ENCODE measurements at places on chromosomes 7 and 10. TPM values are rescaled to one million over a fixed set of nuclear protein-coding genes. Genes with fewer than 3 reads are reported as not detected.

The FKBP6 gene
- total RNA-seq = not detected

The NMT2 gene
- 16.5 TPM for total RNA-seq

DNA sequence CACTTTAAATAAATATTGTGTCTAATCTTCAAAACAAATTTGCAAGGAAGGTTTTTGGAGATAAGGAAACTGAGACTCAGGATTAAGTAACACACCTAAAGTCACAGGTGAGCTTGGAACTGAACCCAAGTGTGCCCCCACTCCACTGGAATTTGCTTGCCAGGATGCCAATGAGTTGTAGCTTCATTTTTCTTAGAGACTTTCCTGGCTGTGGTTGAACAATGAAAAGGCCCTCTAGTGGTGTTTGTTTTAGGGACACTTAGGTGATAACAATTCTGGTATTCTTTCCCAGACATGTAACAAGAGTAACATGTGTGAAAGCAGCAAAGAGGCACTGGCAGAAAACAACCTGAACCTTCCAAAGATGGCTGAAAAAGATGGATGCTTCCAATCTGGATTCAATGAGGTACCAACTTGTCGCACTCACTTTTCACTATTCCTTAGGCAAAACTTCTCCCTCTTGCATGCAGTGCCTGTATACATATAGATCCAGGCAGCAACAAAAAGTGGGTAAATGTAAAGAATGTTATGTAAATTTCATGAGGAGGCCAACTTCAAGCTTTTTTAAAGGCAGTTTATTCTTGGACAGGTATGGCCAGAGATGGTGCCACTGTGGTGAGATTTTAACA, 1.5 kb downstream of the IL6 start:
- no peak for DNase-seq

The CLRN3 gene
- not detected for total RNA-seq

- no peak for DNase-seq
Observed at GRCh38 chr10:131955591-131956340, 26.0 kb downstream of the BNIP3 start.

- DNase-seq = no peak
Observed at GRCh38 chr7:49644396-49645166, 128.9 kb upstream of the VWC2 start.

GRCh38 chr7:138521837-138522461, 61.9 kb downstream of the TRIM24 start:
- DNase-seq = no peak

GRCh38 chr7:152336754-152337368, 98.9 kb downstream of the KMT2C start:
- no peak for DNase-seq

The HPSE2 gene
- total RNA-seq = not detected

The ASZ1 gene
- total RNA-seq = not detected

The PPP1R9A gene
- total RNA-seq = not detected

DNA sequence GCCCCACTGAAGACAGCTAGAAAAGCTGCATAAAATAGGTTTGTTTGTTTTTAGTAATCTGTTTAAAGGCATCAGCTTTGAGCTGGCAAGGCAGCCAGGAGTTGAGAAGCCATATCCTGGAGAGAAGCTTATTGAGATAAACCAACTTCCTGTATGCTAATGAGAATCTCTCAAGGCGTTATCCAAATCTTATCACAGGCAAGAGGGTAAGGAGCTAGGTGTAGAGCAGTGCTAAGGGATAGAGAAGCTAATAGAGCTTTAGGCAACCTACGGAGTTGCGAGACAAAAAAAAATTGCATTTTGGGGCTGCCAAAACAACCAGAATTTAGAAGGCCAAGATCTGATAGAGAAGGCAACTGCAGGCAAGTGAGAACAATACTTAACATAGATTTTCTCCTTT, 641.6 kb downstream of the SH2D4B start:
- no peak for DNase-seq

DNA sequence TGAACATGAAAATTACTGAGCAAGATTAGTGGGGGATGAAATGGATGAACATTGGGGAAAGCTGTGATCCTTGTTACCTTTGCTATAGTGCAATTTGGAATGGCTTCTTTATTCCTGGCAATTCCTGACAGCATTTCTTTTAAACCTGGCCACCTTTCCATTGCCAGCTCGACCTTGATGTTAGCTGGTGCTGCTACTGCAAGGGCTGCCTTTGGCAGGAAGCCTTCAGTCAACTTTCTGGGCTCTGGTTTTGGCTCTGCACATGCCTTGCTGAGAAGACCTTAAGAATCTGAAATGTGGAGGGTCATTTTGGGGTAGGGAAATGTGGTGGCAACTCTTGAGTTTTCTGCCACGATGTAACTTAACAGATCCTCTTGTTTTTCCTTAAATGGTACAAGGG, 64.7 kb downstream of the KAT6B start:
- no peak for DNase-seq

DNA sequence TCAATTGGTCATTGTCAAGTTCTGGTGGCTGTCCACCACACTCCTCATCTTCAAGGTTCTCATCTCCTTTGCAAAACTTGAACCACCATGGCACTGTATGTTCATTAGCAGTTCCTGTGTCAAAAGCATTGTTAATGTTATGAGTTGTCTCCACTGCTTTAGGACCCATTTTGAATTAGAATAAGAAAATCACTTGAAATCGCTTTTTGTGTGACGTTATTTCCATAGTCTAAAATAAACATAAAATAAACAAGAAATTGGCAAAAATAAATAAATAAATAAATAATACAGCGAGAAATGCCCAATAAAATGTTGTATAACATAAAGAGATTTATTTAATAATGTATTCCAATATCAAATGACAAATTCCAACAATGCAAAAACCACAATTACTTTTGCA, 195.5 kb upstream of the CDC14C start:
- no peak for DNase-seq

- DNase-seq = no peak
Observed at GRCh38 chr7:35658606-35659201, 36.2 kb downstream of the HERPUD2 start.

DNA sequence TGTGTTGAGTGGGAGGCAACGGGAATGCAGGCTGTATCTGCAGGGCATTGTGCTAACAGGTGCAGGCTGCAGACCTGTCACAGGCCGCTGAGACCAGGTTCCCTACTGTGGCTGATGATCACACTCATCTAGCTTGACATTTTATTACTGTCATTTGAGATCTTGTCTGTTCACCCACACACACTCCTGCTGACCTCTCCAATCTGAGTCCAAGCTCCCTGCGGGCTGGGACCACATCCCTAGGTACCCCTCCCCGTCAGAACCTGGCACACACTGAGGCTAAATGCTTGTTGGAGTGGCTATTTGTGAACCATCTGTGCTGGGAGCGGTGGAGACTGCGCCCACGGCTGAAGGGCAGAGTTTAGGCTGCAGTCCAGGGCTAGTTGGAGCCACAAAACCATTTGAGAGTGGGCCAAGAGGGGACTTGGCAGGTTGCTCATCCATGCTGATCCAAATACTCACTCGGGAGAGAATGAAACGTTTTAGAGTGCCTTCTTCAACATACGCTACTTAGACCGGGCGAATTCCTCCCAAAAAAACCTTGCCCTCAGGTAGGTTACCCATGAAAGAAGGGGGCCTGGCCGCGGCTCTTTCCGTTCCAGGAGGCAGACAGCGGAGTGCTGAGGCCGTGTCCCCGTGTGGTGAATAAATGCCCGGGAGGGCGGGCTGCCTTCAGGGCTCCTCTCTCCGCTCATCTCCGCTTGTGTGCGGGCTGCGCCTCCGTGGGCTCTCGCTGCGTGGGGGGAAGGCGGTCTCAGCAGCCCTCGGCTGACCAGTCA, 164.4 kb downstream of the RGS10 start:
- DNase-seq = no peak

- DNase-seq = no peak
Observed at GRCh38 chr10:130226012-130226411, 89.8 kb downstream of the GLRX3 start.

The NUTM2B gene
- total RNA-seq = 0.68 TPM

DNA sequence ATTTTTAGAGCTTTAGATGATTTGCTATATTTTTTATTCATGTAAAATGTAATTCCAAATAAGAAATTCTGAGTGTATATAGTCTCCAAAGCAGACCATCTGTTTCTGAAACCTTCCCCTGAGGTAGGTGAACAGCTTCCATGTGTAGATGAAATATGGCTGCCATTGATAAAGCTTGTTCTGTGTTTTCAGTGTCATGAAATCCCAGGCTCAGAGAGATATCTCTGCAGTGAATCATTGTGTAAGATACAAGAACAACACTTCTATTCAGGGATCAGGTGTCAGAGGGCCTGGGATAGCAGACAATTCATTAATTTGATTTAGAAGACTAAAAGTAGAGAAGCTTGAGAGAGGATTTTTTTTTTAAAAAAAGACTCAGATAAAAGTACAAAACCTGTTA, 29.1 kb downstream of the ACTA2 start:
- DNase-seq = peak; percentile 11

DNA sequence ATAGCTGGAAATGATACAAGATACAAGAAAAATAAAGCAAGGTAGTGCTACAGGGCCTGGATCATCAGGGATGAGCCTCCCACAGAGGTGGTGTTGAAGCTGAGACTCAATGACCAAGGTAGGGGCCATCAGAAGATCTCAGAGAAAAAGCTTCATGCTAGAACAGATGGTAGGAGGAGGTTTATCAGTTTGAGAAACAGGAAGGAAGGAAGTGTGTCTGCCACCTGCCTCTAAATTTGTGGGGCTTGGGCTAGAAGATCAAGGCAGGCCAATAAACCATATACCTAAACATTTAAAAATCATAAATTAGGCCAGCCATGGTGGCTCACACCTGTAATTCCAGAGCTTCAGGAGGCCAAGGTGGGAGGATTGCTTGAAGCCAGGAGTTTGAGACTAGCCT, 410.8 kb upstream of the PRKCQ start:
- DNase-seq = no peak

- no peak for DNase-seq
Observed at GRCh38 chr7:52154382-52154781, 837.8 kb upstream of the COBL start.
